ENCODE measurements at places on chromosomes 7 and 10.

DNA sequence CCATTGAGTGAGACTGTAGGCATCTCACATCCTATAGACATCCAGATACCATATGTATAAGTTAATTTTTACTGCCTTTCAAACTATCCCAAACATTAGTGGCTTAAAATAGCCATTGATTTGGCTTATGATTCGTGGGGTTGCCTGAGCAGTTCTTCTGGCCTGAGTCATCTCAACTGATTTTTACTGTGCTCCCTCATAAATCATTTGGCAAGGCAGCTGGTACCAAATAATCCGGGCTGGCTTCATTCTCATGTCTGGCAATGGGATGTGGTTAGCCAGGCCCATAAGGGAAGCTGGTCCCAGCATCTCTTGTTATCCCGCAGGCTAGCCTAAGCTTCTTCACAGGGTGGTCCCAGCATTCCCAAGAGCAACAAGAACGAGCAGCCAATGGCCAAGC is 6.7 kb upstream of the LRGUK start:
- DNase-seq, result no peak

DNA sequence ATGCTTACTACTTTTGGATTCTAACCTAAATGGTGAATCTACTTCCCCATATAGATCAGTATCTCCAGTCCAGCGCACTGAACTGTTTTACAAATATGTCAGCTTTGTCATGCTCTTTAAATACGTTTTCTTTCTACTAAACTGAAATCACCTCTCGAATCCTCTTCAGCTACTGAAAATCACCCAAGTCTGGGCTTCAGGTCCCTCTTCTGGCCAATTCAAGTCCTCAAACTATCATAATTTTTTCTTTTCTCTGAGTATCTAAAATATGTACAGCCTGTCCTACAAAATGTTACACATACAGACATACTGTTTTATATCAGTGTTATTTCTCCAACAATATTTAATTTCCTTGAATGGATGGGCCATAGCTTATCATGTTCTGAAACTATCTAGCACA is 84.2 kb downstream of the CACNA2D1 start:
- DNase-seq, result no peak

GRCh38 chr10:58568428-58568935 is 55.8 kb downstream of the BICC1 start:
- DNase-seq, result no peak

GRCh38 chr10:2459713-2460112 is 607.6 kb upstream of the PFKP start:
- DNase-seq, result no peak

- DNase-seq, result no peak
Observed at GRCh38 chr10:112231602-112232400, 48.2 kb upstream of the GPAM start.

GRCh38 chr7:157990881-157991250 is 596.8 kb downstream of the PTPRN2 start:
- no peak for DNase-seq

- DNase-seq, result no peak
Observed at GRCh38 chr7:158559356-158559755, 28.3 kb downstream of the PTPRN2 start.

GRCh38 chr10:63603709-63604445 is 82.7 kb downstream of the REEP3 start:
- no peak for DNase-seq

DNA sequence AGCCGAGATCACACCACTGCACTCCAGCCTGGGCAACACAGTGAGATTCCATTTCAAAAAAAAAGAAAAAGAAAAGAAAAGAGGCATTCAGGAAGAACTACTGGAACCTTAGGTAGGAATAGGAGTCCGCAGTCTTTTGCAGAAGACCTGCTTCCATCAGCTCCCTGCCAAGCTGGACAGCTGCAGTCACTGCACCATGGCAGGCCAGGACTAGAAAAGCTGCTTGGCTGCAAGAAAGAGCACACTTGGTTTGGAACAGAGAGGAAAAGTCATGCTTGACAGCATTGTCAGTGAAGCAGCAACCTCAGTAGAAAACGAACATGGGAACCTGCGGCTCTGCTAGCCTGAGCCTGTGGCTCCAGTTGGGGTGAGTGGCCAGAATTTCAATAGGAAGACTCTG is 104.3 kb downstream of the MARCHF5 start:
- DNase-seq, result no peak

GRCh38 chr7:87107949-87108776 is 44.1 kb upstream of the DMTF1 start:
- DNase-seq, result no peak

DNA sequence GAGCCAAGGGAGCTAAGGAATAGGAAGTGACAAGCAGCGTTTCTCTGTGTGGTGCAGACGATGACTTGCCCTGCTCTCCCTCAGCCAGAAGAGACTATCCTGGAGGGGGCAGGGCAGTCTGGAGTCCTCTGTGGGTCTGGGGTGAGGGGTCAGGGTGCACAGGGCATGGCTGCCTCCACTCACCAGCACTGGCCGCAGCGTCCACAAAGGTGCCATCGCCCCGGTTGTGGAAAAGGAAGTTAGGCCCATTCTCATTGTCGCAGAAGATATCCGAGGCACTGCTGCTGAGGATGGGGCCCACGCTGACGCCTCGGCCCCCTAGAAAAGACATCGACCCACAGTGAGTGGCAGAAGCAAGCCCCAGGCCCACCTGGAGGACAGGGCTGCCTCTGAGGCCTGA is 58.2 kb downstream of the GOLGA7B start:
- DNase-seq, result no peak

DNA sequence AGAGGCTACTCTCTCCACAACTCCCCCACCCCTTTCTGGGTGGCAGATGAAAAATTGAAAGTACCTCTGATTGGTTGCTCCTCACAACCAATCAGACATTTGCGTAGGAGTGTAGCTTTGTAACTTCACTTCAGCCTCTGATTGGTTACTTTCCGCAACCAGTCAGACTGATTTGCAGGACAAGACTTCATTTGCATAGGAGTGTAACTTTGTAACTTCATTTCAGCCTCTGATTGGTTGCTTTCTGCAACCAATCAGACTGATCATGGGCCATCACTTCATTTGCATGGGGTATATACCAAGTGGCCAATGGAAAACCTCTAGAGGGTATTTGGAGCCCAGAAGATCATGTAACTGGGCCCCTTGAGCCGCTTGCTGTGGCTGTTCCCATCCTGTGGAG is 25.6 kb downstream of the CDNF start:
- no peak for DNase-seq

DNA sequence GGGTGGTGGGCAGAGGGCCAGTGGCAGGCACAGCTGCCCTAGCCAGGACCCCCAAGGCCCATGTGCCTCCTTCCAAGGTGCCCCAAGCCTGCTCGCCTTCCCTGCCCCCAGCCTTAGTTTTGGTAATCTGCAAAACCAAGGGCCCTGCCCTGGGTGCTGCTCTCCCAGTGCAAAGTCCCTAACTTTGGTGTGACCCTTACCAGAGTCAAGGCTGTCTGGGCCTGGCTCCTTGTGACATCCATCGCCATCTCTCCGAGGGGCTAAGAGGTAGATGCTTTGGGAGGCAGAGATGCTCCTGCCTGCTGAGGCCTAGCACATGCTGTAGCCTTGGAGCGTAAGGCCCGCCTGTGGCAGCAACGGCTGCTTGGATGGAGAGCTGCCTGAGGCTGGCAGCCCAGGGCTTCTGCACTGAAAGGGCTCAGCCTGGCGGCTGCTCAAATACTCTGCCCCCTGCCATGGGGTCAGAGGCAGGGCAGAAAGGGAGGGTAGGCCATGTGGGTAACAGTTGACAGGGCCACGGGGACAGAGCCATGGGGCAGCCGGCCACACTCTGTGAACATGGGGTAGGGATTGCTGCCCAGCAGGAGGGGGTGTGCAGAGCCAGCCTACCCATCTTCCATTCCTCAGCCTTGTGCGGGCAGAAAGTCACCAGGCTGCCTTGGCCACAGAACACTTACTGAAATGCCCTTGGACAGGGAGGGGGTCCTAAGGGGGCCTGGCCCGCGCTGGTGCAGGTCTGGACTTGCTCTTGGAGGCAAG is 17.9 kb upstream of the MYL7 start:
- no peak for DNase-seq

DNA sequence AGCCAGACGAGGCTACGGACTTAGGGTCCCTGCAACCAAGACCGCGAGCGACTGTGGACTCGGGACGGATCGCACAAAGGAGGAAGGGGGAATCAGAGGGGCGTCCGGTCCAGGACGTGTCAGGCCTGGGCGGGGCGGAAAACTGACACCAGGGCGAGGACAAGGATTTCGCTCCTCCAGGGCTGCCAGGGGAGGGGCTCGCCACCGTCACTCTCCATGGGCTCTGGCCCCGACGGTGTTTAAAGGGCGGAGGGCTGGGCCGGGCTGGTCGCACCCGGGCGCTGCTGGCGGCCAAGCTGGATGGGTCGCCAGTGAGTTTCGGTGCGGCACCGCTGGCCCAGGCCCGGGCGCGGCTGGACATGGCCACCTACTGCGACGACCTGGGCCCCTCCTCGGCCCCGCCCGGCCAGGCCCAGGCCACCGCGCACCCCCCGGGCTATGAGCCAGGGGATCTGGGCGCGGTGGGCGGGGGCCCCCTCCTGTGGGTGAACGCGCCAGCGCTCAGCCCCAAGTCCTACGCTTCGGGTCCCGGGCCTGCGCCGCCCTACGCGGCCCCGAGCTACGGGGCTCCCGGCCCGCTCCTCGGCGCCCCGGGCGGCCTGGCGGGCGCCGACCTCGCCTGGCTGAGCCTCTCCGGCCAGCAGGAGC is at the start of gene FOXI2:
Gene FOXI2 (plus strand): TSS at position 271 of the 648 bp plus-strand sequence. CDS start 89 bp downstream, at position 360.
- no peak for DNase-seq

GRCh38 chr10:3229815-3230214 is 57.2 kb upstream of the PITRM1 start:
- no peak for DNase-seq

- no peak for DNase-seq
Observed at GRCh38 chr10:470339-471003, 219.0 kb downstream of the DIP2C start.

DNA sequence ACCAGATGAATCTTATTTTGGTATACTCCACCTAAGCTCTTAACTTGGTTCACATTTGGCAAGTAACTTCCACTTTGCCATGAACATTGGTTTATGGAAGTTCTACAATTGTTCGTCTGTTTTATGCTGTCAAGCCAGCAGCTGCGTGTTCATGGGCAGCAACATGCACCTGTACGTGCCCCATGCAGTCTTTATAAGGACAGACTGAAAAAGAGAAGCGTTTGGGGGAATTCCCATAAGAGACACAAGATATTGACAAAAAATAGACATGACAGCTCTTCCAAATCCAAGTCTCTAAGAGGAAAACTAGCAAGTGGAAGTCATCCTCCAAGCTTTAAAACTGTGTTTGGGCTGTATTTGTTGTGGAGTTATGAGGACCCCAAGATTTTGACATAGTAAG is 151.6 kb downstream of the SLC16A9 start:
- no peak for DNase-seq

- no peak for DNase-seq
Observed at GRCh38 chr7:140623980-140624379, 16.6 kb downstream of the DENND2A start.

GRCh38 chr7:157079116-157079515 is 59.6 kb upstream of the UBE3C start:
- no peak for DNase-seq

- no peak for DNase-seq
Observed at GRCh38 chr10:74120911-74121310, 29.7 kb downstream of the AP3M1 start.

GRCh38 chr10:112539340-112539739 is 92.3 kb downstream of the VTI1A start:
- no peak for DNase-seq

GRCh38 chr10:822661-823367 is 108.7 kb downstream of the LARP4B start:
- no peak for DNase-seq

GRCh38 chr7:111329367-111330234 is 232.7 kb downstream of the IMMP2L start:
- DNase-seq, result no peak

- no peak for DNase-seq
Observed at GRCh38 chr7:45026984-45027773, 27.2 kb downstream of the CCM2 start.

GRCh38 chr10:80709866-80710265 is 172.2 kb downstream of the SH2D4B start:
- no peak for DNase-seq

- no peak for DNase-seq
Observed at GRCh38 chr7:38594949-38595348, 36.2 kb downstream of the AMPH start.

GRCh38 chr10:124142960-124143359 is 49.6 kb upstream of the CHST15 start:
- no peak for DNase-seq

GRCh38 chr7:117780832-117781231 is 92.4 kb downstream of the CTTNBP2 start:
- no peak for DNase-seq

GRCh38 chr10:43141421-43141820 is 3.2 kb downstream of the CSGALNACT2 start:
- DNase-seq, result no peak

DNA sequence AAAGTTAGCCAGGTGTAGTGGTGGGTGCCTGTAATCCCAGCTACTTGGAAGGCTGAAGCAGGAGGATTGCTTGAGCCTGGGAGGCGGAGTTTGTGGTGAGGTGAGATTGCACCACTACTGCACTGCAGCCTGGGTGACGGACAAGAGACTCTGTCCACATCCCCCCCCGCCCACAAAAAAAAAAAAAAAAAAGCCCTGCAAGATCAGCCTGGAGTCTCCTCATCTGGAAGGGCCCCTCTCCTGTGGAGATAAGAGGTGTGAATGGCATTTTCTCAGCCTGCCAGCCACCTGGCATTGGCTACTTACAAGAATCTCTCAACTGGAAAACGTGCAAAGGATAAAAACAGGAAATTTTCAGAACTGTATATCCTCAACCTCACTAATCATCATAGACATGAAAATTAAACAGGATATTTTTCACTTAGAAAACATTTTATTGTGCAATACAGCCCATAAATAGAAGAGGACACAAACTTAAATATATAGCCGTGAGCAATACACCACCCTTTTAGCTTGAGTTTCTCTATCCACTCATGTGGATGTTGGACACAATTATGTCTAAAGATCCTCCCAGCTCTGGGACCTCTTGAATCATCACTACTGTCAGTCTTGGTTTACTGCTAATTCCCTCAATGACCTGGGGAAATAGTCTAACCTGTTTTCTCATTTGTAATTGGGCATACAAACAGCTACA is 11.3 kb upstream of the TSPAN15 start:
- no peak for DNase-seq

DNA sequence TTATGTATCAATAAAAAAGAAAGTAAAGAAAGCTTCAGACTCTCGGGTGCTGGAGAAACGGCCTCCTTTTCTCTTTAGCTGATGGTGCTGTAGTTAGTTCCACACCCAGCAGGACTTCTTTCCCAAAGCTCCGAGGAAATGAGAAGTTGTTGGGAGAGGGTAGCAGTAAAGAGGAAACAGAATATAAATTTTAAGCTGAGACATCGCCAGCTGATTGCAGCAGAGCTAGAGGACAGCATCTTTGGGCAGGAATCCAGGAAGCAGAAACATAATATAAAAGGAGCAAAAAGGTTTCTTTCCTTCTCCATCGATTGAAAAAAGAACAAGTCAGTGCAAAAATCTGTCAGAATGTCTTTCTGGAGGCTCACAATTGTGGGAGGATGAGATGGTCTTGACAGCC is 616.9 kb upstream of the FOXK1 start:
- no peak for DNase-seq

Data from stimulated activated CD4-positive, alpha-beta T cell treated with anti-CD3 and anti-CD28 coated beads, Interleukin-12 subunit alpha, Interleukin-12 subunit beta, amount 100 ng/mL, for 4 hours (primary cell).